Stimulated activated CD4-positive, alpha-beta T cell treated with anti-CD3 and anti-CD28 coated beads, Interleukin-15, amount 100 ng/mL, for 1 hour (primary cell): ENCODE measurements at places on chromosomes 7 and 10.

DNA sequence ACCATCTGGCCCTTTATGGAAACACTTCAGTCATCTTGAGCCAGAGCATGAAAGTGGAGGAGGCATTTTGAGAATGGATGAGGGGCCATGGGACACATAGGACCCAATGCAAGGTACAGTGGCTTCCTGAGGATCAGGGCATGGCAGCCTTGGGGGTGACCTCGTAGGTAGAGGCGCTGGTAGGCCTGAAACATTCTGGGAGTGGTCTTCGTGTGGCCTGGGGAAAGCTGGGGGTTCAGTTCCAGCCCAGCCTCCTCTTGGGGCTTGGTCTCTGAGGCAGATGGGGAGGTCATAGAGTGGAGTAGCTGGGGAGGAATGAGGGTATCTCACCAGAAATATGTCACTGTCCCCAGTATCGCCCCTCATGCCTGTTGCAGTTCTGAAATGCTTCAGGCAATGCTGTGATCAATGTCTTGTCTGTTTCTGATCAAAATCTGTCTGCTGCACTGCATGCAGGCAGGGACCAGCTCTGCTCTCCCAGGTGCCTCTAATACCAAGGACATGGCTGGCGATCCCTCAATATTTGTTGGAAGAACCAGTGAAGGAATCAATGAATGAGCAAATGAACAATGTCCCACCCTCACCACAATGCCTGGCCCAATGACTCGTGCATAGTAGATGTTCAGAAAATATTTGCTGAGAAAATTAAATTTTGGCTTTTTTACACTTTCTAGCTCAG lies 90.9 kb downstream of the CHST15 start:
- no peak for DNase-seq

DNA sequence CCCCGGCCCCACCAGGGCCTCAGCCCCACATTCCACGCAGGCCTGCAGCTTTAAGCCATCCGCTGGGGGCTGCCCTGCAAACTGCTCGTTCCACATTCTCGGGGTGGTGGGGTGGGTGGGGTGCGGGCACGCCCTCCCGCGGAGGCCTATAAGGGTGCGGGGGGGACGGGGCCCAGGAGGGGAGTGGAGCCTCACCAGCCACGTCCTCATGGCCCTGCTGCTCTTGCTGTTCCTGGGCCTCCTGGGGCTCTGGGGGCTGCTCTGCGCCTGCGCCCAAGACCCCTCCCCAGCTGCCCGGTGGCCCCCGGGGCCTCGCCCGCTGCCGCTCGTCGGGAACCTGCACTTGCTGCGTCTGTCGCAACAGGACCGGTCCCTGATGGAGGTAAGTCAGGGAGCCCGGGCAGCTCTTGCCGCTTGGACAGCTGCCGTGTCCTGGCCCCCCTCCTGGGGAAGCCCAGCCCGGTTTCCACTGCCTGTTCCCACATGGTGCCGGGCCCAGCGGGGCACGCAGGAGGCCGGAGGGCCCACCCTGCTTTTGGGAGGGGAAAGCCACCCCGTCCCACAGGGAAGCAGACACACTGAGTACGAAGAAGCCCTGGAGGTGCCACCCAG lies at the start of gene CYP2W1:
Gene CYP2W1, plus strand, starts transcription at position 178 of the 612 bp plus-strand sequence. Its CDS starts 31 bp downstream, at position 209.
- no peak for DNase-seq

- no peak for DNase-seq
Observed at GRCh38 chr7:50751146-50751545, 31.6 kb downstream of the GRB10 start.

- no peak for DNase-seq
Observed at GRCh38 chr7:18471476-18472160, 23.9 kb upstream of the HDAC9 start.

- DNase-seq = no peak
Observed at GRCh38 chr10:127417031-127417430, 132.1 kb upstream of the NPS start.

- DNase-seq = no peak
Observed at GRCh38 chr10:121288011-121288410, 310.2 kb downstream of the FGFR2 start.

- no peak for DNase-seq
Observed at GRCh38 chr10:106873770-106874603, 290.5 kb downstream of the SORCS1 start.

- DNase-seq = no peak
Observed at GRCh38 chr7:142131439-142132185, 20.1 kb downstream of the MGAM2 start.

- no peak for DNase-seq
Observed at GRCh38 chr10:54914049-54914448, 113.0 kb upstream of the PCDH15 start.

DNA sequence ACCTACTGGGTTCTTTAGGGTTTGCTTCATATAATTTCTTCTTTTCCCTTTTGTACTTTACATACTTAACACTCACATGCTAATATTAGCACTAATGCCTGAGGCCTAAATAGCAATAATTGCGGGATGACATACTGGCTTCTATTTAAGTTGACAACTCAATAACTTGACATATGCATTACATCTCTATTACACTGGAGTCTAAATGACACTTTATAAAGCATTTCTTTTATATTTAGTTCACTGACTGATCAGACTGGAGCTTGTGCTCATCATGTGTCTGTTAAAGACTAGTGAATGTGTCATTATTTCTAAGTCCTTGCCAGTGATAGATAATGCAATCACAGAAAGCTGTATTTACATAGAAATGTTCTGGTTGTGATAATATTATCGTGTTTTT lies 472.1 kb upstream of the SEMA3A start:
- DNase-seq = no peak

- no peak for DNase-seq
Observed at GRCh38 chr10:71766717-71767419, 6.5 kb downstream of the VSIR start.

GRCh38 chr10:26739071-26739631 lies 41.6 kb downstream of the PDSS1 start:
- no peak for DNase-seq

GRCh38 chr10:45374350-45375052 lies 485 bp downstream of the ALOX5 start:
- DNase-seq = no peak

DNA sequence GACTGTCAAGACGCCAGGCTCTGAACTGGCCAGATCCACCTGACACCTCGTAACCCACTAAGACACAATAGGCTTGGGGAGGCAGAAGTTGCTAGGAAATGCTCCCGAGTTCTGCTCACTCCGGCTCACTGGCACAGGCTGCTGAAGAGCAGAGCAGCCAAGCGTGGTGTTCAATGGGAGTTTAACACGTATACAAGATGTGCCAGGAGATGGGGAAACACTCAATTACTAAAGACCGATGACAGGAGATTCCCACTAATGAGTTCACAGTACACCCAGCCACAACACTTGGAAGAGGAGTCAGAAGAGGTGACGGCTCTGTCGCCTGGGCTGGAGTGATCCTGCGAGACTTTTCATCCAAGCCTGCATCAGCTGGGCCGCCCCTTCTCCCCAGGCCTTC lies 303.4 kb downstream of the GFRA1 start:
- no peak for DNase-seq

GRCh38 chr7:133109816-133110215 lies 27.9 kb upstream of the CHCHD3 start:
- no peak for DNase-seq

GRCh38 chr7:11714205-11714604 lies 117.8 kb downstream of the THSD7A start:
- DNase-seq = no peak
